HFFc6 (cell line): ENCODE measurements at places on chromosomes 11 and 22. TPM values are rescaled to one million over a fixed set of nuclear protein-coding genes. Genes with fewer than 3 reads are reported as not detected.
A peak's percentile ranks its signal among the peaks of the same experiment; 100 is the strongest.

Gene PLAAT2
- total RNA-seq, result not detected in 3 replicates

Gene MMP27
- total RNA-seq, result not detected in 3 replicates

GRCh38 chr11:126297004-126297403 lies 6.9 kb upstream of the DCPS start:
- no peak for DNase-seq

Gene GNAZ
- total RNA-seq, result 19.1 and 20.1 TPM in 2 replicates

Gene VPREB1
- total RNA-seq, result not detected in 3 replicates

DNA sequence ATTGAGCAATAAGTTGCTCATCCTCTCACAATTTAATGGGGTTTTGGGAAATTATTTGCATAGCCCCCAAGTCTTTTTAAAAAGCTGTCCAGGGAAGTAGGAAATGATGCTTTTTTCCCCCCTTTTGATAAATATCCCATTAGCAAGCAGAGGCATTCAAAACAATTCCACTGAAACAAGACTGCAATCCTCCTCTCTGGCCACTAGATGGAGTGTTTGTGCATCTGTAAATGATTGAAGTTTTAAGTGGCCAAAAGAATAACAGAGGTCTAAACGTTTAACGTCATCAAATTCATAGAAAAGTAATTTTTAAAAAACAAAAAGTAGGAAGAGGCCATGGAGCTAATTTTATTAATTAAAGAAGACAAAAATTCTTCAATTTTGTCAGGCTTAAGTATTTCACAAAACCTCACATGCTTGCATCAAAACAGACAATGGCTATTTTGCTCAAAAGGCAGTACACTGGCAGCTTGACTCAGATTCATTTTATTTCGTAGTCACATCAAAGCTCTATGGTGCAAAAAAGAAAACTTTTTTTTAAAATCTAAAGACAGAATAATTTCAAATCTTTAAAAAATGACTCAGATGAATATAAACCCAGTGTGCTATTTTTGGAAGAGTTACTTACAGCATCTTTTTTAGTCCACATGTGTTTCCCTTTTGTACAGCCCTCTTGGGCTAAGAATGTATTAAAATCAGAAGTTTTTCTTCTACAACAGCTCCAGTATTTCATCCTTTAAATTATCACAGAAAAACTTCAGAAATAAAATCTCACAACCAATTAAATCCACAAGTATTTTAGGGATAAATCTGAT lies 17.8 kb downstream of the CHORDC1 start:
- peak; percentile 47 for DNase-seq

GRCh38 chr11:14140991-14141390 lies 178.5 kb downstream of the SPON1 start:
- no peak for DNase-seq

Gene SPTY2D1
- total RNA-seq, result 27.7 to 29.8 TPM (median 28.8 TPM) in 3 replicates

Gene F2
- total RNA-seq, result not detected in 3 replicates

- no peak for DNase-seq
Measured at GRCh38 chr11:113173126-113173525, 141.3 kb upstream of the TTC12 start.

Gene MAPK8IP2
- total RNA-seq, result 0.15 to 0.25 TPM (median 0.21 TPM) in 3 replicates

GRCh38 chr22:46112405-46112804 lies 37.9 kb upstream of the PPARA start:
- no peak for DNase-seq

- peak; percentile 28 for DNase-seq
Measured at GRCh38 chr22:37623075-37624016, 14.7 kb downstream of the GGA1 start.

DNA sequence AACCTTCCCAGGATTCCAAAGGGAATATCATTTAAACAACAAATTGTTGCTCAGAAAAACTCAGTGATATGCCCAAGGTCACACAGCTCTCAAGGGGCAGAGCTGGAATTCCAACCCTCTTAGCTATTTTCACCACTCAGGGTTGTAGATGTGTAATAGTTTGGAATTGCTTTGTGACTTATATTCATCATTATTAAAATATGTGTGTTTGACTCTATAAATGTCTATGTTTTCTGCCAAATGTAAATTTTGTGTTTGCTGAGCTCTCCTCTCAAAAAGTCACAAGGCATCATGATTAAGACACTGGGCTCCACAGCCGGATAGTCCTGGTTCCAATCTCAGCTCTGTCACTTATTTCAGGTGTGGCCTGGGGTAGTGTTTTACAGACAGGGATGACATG lies 407.3 kb downstream of the TMEM135 start:
- peak; percentile 70 for DNase-seq

- no peak for DNase-seq
Measured at GRCh38 chr11:60371386-60371785, 6.9 kb upstream of the MS4A7 start.

- no peak for DNase-seq
Measured at GRCh38 chr11:9653871-9654270, 10.0 kb upstream of the SWAP70 start.

DNA sequence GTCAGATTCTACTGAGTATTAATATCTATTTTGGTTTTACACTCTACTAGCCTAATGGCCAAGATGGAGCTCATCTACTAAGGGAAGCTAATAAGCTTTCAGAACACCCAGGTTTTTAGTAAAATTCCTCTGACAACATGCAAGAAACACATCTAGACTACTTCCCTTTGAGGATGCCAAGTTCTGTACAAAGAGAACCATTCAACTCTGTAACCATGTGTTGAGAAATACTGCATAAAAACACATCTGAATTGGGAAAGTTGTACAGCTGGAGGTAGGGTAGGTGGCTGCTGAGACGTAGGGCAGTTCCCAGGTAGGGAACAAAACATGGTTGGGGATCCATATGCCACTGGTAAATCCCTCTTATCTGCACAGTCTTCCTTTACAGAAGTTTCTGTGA lies 66.2 kb downstream of the SC5D start:
- DNase-seq, result no peak

Gene TMPRSS6
- not detected in 3 replicates for total RNA-seq

DNA sequence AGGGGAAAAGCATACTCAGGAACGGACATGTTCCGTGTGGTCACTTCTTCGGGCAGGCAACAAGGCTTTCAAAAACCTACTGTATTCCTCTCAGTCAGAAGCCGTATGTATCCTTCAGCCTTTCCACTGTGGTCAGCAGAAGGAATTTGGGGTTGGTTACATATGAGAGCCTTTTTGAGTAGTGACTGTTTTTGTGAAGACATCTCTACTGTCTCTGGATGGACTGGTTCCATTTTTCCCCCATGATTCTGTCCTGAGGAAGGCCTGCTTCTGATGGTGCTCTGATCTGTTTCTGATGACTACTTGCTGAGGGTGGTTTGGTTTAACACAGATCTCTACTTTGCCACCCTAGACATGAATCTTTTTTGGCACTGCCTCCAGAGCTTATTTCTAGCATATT lies 63.7 kb upstream of the HORMAD2 start:
- DNase-seq, result peak; percentile 39

Gene FUT4
- 0.90 to 3.2 TPM (median 1.3 TPM) in 3 replicates for total RNA-seq

GRCh38 chr22:24214467-24215285 lies 30.2 kb downstream of the GGT5 start:
- DNase-seq, result no peak

Gene C11orf52
- 0.43 to 0.96 TPM (median 0.63 TPM) in 3 replicates for total RNA-seq

Gene MTFP1
- 3.4 and 4.2 TPM in 2 replicates for total RNA-seq

Gene TUG1
- total RNA-seq, result 49.5 to 60.1 TPM (median 59.3 TPM) in 3 replicates

Gene FAM181B
- total RNA-seq, result not detected in 3 replicates

DNA sequence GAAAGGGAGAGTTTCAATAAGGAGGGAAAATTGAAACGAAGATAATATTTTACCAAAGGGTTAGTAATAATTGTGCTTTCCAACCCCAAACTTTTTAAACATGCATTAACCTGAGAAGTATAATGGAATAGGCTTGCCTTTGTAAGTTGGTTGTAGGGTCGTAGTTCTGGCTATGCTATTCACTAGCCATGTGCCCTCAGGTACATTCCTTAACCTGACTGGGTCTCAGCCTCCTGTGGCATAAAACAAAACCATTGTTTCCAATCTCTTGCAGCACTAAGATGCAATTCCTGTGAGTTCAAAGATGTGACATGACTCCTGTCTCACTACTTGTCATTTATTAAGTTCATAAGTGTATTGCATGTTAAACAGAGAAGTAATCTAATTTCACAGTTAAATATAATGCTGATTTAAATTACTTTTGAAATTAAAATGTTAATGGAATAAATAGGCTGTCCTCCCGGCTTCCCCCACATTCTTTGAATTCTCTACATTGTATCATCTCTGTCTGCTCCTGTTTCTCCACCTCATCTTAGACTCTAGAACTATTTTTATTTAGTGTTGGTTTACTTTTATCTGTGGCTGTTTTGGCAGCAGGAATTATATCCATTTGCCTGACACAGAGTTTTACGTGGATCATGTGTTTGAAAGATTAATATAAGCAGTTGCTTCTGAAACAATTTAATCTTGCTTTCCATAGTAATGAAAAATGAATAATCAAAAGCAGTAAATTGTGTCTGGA lies 216.3 kb downstream of the FAT3 start:
- no peak for DNase-seq

DNA sequence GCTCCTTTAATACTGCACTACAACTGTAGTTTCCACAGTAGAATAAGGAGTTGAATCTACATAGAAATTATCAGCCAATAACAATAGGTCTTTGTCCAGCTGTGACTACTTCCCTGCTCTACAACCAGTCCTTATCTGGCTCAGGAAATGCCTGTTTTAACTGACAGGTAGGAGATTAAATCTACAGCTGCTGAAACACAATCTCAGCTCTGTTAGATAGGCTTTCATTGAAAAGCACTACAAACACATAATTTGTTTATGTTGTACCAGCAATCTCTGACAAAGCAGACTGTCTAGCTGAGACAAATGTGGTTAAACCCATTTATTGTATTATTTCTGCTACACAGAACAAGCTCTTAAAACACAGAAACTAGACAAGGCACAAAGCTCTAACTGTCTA lies 230.0 kb downstream of the SOX6 start:
- DNase-seq, result no peak

Gene CYTH4
- total RNA-seq, result 0.28 TPM in 1 of 3 replicates, not detected in the others

DNA sequence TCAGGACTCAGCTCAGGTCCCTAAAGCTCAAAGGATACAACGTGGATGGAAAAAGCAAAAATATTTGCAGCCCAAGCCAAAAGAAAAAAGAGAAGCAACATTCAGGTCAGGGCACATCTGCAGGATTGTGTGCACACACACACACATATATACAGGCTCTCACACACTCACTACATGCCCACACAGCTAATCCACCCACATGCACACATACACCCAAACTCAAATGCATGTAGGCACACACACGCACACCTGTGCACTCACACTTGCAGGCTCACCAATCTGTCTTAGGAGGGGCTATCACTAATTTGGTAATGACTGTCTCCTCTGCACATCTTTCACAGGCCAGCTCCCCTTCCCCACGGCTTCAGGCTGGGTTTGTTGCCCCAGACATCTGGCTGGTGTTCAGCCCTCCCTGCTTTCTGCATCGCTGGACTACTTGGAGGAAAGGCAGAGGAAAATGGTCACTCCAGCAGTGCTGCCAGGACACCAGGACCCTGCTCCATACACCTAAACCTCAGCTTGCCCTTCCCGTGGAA lies 103.6 kb upstream of the DRD2 start:
- DNase-seq, result no peak

Gene C11orf16
- total RNA-seq, result not detected in 3 replicates
